ENCODE measurements at places on chromosomes 6 and 20.
A peak's percentile ranks its signal among the peaks of the same experiment; 100 is the strongest.

- no peak for DNase-seq
Observed at GRCh38 chr20:53019464-53019863, 47.3 kb downstream of the TSHZ2 start.

DNA sequence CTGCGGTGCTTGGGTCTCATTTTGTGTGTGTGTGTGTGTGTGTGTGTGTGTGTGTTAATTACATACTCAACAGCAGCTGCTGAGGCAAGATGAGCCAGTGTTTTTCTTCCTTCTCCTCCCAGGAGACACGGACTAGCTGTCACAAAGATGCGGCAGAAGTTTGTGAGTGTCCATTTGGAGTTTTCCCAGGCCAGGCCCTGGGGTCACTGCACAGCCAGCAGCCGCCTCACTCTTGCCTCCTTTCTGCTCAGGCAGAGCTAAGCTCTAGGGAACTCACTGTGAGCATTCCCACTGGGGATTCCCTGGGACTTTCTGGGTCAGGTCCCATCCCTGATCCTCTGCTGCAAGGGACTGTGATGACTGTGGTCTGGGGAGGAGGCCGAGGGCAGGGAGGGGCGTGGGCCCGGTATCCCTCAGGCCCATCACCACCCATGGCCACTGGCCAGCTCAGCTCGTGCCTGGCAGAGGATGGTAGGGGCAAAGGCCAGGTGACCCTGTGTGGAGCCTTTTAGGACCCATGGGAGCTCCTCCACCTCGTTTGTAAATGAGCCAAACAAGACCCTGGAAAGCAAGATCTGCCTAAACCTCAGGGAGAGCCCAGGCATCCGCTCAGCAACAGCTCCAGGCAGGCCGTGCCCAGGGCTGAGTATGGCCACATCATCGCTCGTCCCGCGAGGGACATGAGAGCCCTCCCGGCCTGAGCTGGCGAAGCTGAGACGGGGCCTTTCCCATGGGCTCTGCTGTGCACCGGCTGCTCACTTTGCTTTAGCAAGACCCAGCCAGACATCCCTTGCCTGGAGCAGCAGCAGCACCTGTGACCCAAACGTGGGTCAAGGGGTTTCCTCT lies 102.0 kb downstream of the PSMB1 start:
- no peak for DNase-seq

DNA sequence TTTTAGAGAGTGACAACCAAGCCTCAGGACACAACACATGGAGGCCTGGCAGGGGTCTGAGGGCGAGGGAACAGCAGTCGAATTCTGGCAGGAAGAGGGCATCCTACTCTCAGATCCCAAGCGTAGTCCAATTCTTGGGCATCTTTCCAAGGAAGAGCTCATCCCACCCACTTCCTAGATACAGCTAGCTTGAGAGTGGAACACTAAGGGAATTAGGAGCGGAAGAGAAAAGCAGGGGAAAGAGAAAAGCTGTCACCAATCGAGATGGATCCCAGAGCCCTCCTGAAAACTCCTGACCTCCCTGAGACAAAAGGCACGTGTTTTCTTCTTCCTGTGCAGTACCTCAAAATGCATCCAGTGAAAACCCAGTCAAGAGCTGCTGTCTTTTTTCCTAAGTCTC lies 67.1 kb downstream of the GFOD1 start:
- DNase-seq, result no peak

DNA sequence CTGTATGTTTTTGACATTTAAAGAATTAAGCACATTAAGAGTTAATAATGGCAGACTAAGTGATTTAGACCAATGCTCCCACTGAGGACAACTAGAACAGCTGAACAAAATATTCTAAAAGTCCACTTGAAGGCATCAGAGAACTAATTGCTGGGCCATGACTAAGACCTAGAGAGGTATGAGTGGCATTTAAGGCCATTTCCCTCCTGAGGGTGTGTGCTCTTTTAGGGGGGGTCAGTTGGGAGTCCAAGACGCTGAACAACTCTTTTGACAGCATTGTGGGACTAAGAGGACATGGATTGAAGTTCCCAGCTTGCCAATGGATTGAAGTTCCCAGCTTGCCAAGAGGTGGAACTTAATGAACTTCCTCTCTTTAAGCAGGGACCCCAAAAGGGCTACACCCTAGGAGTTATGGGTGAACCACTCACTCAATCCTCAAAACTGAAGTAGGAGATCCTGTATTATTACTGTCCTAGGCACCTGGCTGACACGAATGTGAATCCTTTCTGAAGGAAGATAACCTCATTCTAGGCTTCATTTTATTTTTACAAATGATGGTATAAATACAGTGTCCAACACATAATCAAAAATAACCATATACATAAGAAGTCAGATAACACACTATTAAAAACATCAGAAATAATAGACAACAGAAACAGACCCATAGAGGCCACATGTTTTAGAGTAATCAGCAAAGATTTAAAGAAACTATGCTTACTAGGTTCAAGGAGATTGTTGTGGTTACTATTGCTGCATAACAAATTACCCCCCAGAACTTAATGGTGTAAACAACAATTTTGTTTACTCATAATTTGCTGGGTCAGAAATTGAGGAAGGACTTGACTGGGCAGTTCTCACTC lies 175.1 kb downstream of the VEGFA start:
- DNase-seq, result no peak

GRCh38 chr6:144349690-144350527 lies 64.8 kb downstream of the UTRN start:
- peak; percentile 62 for DNase-seq

GRCh38 chr20:62420846-62421715 lies 6.3 kb downstream of the RBBP8NL start:
- DNase-seq, result no peak

- peak; percentile 26 for DNase-seq
Observed at GRCh38 chr20:54174457-54175175, 830 bp upstream of the CYP24A1 start.

DNA sequence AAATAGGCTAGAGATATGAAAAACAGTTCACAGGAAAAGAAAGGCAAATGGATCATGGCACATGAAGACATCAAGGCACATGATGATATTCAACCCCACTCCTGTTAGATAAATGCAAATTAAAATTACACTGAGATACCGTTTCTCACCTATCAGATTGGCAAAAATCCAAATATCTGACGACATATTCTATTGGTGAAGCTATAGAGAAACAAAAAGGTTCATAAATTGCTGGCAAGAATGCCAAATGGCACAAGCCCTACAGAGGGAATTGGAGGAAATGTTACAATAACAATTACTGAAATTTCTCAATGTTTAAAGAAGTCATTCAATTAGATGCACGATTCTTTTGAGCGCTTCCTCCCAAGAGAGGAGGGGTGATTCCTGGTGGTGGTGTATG lies 45.3 kb upstream of the DSN1 start:
- DNase-seq, result no peak

GRCh38 chr6:161901740-161902426 lies 628.0 kb upstream of the AGPAT4 start:
- DNase-seq, result no peak

GRCh38 chr6:64750910-64751309 lies 956.1 kb downstream of the EYS start:
- no peak for DNase-seq

GRCh38 chr6:55886185-55886836 lies 10.9 kb upstream of the BMP5 start:
- peak; percentile 45 for DNase-seq

DNA sequence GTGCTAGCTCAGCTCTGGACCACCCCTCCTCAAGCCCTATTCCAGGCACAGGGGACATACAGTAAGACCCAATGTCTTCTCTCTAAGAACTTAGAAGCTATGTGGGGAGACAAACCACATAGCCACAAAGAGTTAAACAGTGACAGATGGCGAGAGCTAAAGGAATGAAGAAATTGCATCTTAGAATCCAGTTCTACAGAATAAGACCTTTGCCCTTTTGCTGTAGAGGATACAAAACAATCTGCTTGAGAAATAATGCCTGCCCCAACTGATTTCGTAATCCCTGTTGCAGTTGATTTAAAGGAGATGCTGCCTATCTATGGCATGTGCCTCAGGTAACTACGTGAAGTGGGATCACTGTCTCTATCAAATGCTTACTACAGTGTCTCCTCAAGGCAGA lies 31.2 kb downstream of the TNFRSF21 start:
- DNase-seq, result no peak

- DNase-seq, result no peak
Observed at GRCh38 chr6:104579310-104579863, 280.3 kb downstream of the HACE1 start.

- no peak for DNase-seq
Observed at GRCh38 chr6:163036160-163036645, 308.4 kb downstream of the PACRG start.

- no peak for DNase-seq
Observed at GRCh38 chr20:5757949-5758348, 7.7 kb downstream of the SHLD1 start.

DNA sequence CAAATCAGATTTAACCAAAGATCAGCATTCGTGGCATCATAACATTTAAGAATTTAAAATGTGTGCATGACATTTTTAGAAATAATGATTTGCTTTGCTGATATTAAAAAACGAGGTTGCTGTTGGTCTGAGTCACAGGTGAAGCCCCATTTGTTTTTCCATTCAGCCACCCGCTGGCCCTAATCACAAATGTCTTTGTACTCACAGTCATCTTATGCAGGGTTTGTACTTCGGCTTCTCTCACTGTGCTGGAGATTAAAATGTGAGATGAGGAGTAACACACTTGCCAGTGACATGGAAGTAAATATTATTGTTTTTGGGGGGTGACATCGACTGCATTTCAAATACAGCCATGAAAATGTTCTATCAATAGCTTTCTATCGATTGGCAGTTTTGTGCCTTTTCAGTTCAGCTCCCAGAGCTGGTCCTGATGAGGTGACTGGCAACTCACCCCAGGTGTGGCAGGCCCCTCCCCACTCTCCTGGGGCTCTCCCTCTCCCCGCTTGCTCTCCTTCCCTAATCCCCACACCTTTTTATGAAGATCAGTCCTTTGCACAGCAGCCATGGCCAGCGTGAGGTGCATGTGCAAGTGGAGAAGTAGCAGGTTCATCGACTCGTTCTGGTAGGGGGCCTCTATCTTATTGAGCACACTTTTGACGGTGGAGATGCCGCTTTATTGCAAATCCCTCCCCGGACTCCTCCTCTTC lies 58.8 kb upstream of the FUCA2 start:
- DNase-seq, result no peak

- DNase-seq, result no peak
Observed at GRCh38 chr6:112478036-112478435, 130.9 kb downstream of the RFPL4B start.

GRCh38 chr6:99745651-99746050 lies 139.0 kb downstream of the PRDM13 start:
- DNase-seq, result no peak

DNA sequence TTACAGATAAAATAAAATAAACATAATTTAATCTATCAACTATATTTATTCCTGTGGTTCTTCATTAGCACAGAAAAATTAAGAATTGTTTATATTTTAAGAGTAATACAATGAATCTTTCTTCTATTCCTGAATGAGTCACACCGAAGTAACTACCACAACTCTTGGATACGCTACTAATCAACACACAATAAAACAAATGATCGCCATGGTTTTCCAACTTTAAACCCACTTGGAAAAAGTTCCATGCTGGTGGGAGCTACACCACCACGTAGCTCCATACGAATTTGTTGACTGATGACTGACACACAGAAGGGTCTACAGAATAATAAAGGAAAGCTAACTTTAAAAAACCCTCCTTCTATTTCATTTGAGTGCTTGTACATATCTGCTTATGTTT lies 135.8 kb upstream of the NEDD9 start:
- DNase-seq, result no peak

- DNase-seq, result peak; percentile 86
Observed at GRCh38 chr20:21719592-21720214, 14.2 kb downstream of the PAX1 start.

GRCh38 chr6:99514089-99514488 lies 1.1 kb downstream of the USP45 start:
- peak; percentile 9 for DNase-seq

DNA sequence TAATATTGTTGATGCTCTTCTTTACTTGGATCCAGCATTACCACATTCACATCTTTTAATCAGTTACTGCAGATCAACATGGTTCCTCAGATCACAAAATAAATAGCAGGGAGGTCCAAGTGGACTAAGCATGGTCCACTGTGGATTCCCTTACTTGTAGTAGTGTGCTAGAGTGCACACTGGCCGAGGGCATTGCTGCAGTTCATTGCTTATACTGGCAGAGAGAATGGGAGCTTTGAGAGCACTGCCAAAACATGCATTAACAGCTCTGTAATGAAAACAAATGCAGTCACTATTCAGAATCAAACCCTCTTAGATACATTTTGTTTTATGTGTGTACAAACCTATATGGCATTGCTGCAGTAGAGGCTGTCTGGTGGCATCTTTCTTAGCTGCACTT lies 471.5 kb downstream of the CD109 start:
- DNase-seq, result peak; percentile 2

- no peak for DNase-seq
Observed at GRCh38 chr20:32621891-32622584, 36.9 kb upstream of the NOL4L start.

GRCh38 chr6:17202526-17202925 lies 78.6 kb upstream of the RBM24 start:
- no peak for DNase-seq

DNA sequence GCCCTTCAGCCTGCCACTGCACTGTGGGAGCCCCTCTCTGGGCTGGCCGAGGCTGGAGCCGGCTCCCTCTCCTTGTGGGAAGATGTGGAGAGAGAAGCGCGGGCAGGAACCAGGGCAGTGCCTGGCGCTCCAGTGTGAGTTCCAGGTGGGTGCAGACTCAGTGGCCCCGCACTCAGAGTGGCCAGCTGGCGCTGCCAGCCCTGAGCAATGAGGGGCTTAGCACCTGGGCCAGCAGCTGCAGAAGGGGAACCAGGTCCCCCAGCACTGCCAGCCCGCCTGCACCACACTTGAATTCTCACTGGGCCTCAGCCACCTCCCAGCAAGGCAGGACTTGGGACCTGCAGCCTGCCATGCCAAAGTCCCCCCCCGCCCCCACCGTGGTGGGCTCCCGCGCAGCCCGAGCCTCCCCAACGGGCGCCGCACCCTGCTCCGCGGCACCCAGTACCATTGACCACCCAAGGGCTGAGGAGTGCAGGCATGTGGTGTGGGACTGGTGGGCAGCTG lies 205.9 kb downstream of the CLVS2 start:
- no peak for DNase-seq

GRCh38 chr6:155400654-155400965 lies 55.0 kb downstream of the NOX3 start:
- no peak for DNase-seq

- DNase-seq, result no peak
Observed at GRCh38 chr20:44404204-44405181, 49.0 kb downstream of the HNF4A start.

GRCh38 chr6:142075516-142076101 lies 57.1 kb upstream of the GJE1 start:
- DNase-seq, result no peak

DNA sequence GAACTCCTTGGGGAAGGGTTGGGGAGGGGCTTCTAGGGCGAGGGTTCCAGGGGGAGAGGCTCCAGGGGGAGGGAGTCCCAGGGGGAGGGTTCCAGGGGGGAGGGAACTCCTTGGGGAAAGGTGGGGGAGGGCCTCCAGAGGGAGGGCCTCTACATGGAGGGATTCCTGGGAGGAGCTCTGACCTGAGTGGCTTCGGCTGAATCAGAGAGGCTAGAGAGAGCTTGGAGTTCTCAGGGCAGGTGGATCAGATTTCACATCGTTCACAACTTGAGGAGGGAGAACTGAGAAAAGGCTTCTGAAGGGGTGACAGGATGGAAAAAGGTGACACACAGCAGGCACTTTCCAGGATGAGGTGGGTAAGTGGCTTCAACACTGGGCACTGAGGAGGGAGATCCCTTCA lies 49.1 kb downstream of the DAAM2 start:
- DNase-seq, result no peak
